ENCODE measurements at places on chromosomes 12 and 14. TPM values are rescaled to one million over a fixed set of nuclear protein-coding genes. Genes with fewer than 3 reads are reported as not detected.

Gene CABP1
- not detected for total RNA-seq

Gene SMIM41
- total RNA-seq = not detected

Gene SLC25A21
- 2.6 TPM for total RNA-seq

DNA sequence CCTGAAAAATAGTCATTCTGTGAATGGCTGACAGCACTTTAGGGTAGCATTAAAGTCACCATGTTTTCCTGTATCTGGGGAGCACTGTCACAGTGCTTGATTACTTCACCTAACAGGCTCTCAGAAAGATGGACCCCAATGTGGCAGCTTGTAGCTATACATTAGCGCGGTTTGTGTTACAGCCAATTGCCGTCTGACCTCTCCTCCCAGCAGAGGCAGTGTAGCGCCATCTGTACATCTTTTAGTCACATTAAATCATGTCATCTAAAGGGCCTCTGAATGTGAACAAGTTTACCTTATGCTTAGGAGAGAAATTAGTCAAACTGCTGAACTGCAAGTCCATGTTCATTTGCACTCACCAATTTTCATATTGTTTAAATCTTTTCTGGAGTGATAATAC lies 113.7 kb downstream of the LMO3 start:
- DNase-seq = no peak

- no peak for DNase-seq
Measured at GRCh38 chr14:91573894-91574837, 64.1 kb upstream of the PPP4R3A start.

- DNase-seq = peak; percentile 45
Measured at GRCh38 chr14:98945611-98946570, 326.1 kb downstream of the BCL11B start.

Gene CLEC2A
- not detected for total RNA-seq

Data from SJSA1 (cell line).